Heart left ventricle (tissue), 16 donors: ENCODE measurements at places on chromosomes 12 and 14. TPM values are rescaled to one million over a fixed set of nuclear protein-coding genes. Genes with fewer than 3 reads are reported as not detected.

- no peak for DNase-seq
Measured at GRCh38 chr12:614411-614970, 48.8 kb downstream of the NINJ2 start.

- DNase-seq: no peak
Measured at GRCh38 chr12:94925729-94926128, 77.8 kb downstream of the NDUFA12 start.

- no peak for DNase-seq
Measured at GRCh38 chr14:51548187-51548586, 103.5 kb upstream of the FRMD6 start.

GRCh38 chr12:131318045-131318685 lies 364.5 kb downstream of the ADGRD1 start:
- DNase-seq: no peak

- no peak for DNase-seq
Measured at GRCh38 chr12:87678453-87678852, 350.7 kb downstream of the C12orf50 start.

- no peak for DNase-seq
Measured at GRCh38 chr14:61647704-61648103, 47.6 kb upstream of the HIF1A start.

DNA sequence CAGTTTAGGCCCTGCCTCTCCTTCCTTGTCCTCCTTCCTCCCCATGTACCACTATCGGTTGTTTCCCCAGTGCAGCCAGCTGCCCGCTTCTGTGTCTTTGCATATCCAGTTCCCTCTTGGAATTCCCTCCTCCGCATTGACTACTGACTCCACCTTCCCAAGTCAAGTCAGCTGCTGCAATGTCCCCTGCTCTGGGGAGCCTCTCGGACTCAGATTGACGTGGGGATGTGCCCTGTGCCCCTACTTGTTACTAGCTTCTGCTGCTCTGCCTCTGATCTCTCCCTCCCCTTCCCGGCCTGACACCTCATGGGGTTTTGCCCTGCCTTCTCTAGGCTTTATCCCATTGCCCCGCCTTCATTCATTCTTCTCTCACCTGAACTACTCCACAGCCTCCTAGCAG lies 2.1 kb upstream of the CD9 start:
- no peak for DNase-seq

GRCh38 chr14:74973003-74973653 lies 17.7 kb upstream of the PGF start:
- DNase-seq: peak; percentile 88

DNA sequence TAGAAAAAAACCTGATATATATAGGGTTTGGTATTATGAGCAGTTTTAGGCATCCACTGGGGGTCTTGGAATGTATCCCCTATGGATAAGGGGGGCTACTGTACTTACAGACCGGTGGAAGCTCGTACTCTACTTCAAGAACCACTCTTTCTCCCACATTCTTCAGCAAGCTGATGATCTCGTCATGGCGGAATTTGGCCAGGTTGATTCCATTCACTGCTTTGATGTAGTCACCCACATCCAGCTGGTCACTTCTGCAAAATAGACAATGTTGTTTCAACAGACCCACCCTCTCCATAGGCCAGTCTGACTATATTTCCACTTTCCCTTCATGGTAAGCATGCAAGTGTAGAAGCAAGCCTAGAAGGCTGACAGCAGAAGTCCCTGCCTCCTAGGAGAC lies 139.9 kb downstream of the GRIP1 start:
- DNase-seq: no peak

DNA sequence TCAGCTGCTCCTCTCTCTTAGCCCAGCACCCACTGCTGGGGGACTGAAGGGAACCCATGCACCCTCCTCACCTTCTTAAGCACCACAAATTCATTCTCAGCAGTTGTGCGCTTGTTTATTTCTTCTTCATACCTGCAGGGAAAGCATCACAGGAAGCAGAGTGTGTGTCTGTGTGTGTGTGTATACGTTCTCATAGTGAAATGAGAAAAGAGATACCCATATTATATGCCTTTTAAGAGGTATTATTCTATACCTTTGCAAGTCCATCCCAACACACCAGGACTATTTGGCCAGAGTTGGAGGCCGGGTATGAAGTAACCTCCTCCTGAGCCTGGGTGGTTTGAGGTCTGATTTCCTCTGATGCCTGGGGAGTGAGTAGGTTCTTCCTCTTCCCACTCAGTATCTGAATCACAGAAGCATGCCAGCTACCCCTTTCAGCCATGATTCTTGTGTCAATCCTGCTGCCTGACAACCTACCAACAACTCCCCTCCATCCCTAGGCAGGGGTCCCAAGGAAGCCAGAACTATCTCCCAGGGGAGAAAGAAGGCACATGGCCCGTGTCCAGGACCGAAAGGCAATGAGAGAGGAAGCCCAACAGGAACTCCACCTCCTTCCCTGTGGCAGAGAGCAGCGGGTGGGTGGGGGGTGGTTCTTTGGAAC lies 3.0 kb downstream of the KRT73 start:
- no peak for DNase-seq

GRCh38 chr12:57210926-57211692 lies 5.5 kb upstream of the NXPH4 start:
- DNase-seq: no peak

DNA sequence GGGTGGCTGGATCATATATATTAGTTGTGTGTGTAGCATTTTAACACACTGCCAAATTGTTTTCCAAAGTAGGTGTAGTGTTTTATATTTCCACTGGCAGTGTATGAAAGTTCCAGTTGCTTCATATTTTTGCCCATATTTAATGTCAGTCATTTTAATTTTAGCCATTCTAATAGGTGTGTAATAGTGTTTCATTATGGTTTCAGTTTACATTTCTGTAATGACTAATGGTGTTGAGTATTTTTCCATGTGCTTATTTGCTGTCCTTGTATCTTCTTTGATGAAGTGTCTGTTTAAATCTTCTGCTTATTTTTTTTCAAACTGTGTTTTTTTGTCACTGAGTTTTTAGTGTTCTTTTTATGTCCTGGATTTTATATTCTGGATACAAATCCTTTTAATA lies 8.7 kb downstream of the TBC1D15 start:
- no peak for DNase-seq

- DNase-seq: no peak
Measured at GRCh38 chr14:36519431-36520321, at the start of gene NKX2-1. Gene NKX2-1 (minus strand): TSS chr14:36520232. CDS start chr14:36520129, 103 bp downstream.

DNA sequence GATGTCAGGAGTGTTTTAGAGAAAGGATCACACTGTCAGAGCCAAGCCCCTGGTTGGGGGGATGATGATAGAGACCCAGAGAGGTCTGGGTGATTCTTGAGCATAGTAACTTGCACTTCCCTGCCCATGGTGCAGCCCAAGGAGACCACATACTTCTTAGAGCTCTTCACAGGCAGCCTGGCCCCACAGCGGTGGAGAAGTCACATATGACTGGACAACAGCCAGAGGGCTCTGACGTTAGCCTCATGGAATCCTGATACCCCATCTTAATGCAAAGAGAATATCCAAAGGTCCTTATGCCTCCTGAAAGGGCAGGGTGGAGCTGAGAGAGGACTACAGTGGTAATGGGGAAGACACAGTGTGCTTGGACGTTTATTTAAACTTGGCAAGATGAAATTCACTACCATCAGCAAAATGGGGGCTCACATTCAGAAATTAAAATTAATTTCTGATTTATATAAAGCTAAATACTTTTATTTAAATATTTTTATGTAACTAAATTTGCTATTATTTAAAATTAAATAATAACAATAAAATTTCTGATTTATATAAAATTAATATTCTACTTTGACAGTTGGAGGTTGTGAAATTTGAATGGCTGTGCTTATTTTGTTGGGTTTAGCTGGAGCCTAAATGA lies 131.3 kb downstream of the KTN1 start:
- no peak for DNase-seq

DNA sequence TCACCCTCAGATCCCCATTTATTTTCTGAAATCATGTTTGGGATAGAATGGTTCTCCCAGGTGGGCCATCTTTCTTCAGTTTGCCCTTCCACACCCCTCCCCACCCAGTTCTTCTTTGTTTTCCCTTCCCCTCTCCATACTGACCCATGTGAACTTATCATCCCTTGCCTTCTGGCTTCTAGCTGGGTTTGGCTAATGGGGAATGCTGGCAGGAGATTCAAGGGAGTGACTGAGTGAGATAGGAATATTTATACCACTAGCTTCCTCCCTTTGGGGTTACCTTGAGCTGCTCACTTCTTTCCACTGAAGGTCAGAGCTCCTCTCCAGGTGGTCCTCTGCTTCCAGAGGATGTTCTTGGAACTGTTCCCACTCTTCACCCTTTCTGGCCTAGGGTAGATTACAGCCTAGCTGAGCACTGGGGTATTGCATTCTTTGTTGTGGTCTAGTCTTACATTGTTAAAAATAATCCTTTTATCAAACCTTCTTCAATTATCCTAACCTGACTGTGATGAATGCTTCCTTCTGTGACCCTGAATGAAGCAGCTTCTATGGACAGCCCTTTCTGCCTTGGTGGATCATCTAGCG lies 88.3 kb upstream of the ATP2B1 start:
- no peak for DNase-seq

DNA sequence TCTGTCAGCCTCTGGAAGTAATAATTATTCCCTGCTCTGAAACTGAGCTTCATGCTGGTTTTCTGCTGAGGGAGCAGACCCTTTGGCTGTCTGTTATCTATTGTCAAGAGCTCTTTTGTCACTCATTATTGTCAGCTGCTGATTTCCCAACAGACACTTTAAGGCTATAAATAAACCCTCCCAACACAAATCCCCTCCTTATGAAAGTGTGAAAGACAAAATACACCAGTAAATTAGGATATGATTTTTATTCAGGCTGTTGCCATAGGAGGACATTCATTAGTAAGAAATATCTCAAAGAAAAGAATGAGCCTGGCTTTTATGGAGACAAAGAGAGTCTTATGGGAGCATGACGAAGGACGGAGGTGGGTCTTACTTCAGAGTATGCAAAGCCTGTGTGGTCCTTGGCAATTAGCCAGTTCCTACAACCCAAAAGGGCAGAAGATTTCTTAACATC lies 180.8 kb downstream of the CRADD start:
- DNase-seq: no peak

GRCh38 chr12:71125515-71125914 lies 32.3 kb downstream of the TSPAN8 start:
- DNase-seq: no peak

GRCh38 chr14:35088514-35088913 lies 33.3 kb downstream of the PPP2R3C start:
- no peak for DNase-seq

- DNase-seq: no peak
Measured at GRCh38 chr14:58923751-58924405, 264.6 kb upstream of the DAAM1 start.

GRCh38 chr12:14960548-14961465 lies 594 bp downstream of the ARHGDIB start:
- peak; percentile 46 for DNase-seq

GRCh38 chr14:104350463-104351185 lies 212.2 kb downstream of the KIF26A start:
- no peak for DNase-seq

DNA sequence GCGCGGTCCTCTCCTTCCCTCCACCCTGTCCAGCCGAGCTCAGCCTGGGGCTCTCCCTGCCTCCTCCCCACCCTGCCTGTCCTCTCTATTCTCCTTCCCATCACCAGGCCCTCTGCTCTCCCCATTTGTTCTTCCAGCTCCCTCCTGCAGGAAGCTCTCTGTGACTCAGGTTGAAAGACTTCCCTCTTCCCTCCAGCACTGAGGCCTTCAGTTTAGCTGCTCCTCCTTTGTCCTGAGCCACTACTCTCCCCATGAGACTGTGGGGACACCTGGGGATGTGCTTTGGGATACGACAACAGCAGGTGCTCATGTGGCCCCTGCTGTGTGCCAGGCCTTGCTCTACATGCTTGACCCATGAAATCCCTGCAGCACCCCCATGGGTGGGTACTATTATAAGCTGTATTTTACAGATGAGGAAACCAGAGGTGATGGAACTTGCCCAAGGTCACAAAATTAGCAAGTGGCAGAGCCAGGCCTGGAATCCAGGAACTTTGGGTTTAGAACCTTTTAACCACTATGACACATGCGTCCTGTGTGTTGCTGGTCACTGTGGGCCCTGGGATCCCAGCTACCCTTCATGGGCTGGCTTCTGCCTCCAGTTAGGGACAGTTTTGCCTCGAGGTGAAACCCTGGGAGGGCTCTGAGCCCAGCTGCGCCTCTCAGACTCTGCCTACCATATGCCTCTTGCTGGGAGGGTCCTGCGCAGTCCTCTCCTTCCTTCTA lies 5.5 kb downstream of the KRT80 start:
- no peak for DNase-seq

DNA sequence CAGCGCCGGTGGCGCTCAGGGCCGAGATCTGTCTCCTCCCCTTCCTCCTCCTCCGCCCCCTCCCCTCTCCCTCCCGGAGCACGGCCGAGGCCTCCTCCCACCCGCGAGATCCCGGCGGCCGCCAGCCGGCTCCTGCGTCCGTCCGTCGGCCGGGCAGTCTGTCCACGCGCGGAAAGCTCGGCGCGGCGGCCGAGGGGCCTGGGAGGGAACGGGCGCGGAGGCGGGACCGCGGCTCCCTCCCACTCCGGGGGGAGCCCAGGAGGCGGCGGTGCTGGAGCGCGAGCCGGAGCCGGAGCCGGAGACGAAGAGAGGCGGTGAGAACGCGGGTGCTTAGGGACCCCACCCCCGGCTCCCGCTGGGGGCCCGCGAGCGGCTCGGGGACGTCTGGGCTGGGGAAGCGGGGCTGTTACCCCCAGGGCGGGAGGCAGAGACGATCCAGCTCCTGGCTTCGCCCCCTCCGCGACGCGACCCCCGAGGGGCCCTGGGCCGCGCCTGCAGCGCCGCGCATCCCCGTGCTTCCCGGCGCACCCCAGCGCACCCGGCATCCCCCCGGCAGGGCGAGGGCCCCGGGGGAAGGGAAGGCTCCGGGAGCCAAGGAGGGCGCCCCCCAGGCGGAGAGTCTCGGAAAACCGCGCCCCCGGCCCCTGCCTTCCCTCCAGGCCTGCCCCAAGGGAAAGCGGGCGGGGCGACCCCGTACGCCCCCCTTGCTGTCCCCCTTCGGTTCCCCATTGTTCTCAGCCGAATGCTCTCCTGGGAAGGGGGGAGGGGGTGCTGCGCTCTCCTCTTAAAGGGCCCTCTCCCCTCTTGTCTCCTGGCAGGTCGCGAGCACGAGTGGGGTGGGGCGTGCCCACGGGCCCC lies at the start of gene DTX1:
Gene DTX1 (plus strand): TSS at position 100 of the 858 bp plus-strand sequence. CDS start 1,463 bp downstream, outside the sequence.
- peak; percentile 57 for DNase-seq

DNA sequence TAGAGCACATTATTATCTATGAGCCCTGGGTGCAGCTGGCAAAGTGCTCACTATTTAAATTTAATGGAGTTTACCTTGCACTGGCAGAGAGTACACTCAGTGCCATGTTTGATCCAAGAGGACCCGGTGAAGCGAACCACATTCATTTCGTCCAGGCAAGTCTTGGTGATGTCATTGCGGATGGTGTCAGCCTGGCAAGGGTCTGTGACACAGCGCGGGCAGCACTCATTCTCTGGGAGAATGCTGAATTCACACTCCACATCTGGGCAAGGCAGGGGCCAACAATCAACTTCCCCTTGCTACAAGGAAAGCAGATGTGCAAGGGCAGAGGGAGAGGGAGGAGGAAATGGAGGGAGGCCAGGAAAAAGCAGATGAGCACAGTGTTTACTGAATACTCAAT lies 356.2 kb downstream of the NELL2 start:
- no peak for DNase-seq

GARIN6 gene
- total RNA-seq: not detected

CISTR gene
- 3.1 TPM for total RNA-seq

GNG2 gene
- total RNA-seq: 7.0 TPM

FGD4 gene
- total RNA-seq: 23.1 TPM
